ENCODE measurements at places on chromosomes 1 and 21. TPM values are rescaled to one million over a fixed set of nuclear protein-coding genes. Genes with fewer than 3 reads are reported as not detected.

- H3K27ac ChIP-seq = no peak overlapping the region
- DNase-seq = no peak
- H3K36me3 ChIP-seq = no peaks in the 10 kb centered on the region
- H3K27me3 ChIP-seq = peaks cover 1% of the 10 kb centered on the region
Measured at GRCh38 chr1:162279136-162279498, 97.5 kb downstream of the SPATA46 start.

GRCh38 chr1:107871259-107871658 is 93.7 kb downstream of the VAV3 start:
- H3K27ac ChIP-seq = no peak overlapping the region
- H3K4me3 ChIP-seq = no peak overlapping the region
- no peaks in the 10 kb centered on the region for H3K4me1 ChIP-seq
- DNase-seq = no peak

The RNU1-2 gene
- 1,622 TPM for total RNA-seq

GRCh38 chr1:225710804-225711203 is 57.9 kb upstream of the ENAH start:
- H3K4me3 ChIP-seq = no peak overlapping the region
- DNase-seq = no peak
- no peak overlapping the region for H3K27ac ChIP-seq
- H3K36me3 ChIP-seq = no peaks in the 10 kb centered on the region

The ETNK2 gene
- total RNA-seq = 21.9 TPM

The TPRG1L gene
- total RNA-seq = 43.9 TPM

- no peak overlapping the region for H3K27ac ChIP-seq
- no peaks in the 10 kb centered on the region for H3K36me3 ChIP-seq
- peaks cover 22% of the 10 kb centered on the region for H3K4me1 ChIP-seq
- H3K4me3 ChIP-seq = no peak overlapping the region
- H3K27me3 ChIP-seq = no peaks in the 10 kb centered on the region
Measured at GRCh38 chr1:54413295-54413694, 7.1 kb upstream of the SSBP3 start.

DNA sequence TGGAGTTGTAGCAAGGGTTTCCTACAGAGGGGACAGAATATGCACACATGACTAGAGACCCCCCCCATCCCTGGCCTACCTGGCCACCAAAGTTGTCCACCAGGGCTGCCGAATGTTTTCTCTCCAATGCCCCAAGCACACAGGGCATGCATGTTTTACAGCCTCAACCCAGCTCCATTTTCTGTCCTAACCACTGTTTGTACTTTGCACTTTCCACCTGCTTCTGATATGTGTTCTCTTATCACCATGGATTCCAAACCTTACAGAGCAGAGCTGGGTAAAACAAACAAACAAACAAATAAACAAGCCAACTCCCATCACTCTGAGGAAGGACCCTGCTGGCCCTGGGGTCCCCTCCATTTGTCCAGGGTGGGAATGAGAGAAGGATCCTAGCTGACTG is 27.3 kb downstream of the CLIC6 start:
- no peaks in the 10 kb centered on the region for H3K27me3 ChIP-seq
- H3K4me1 ChIP-seq = 0 out of 2 replicates have a peak, but pooled peaks cover 13% of the 10 kb centered on the region
- no peak overlapping the region for H3K27ac ChIP-seq
- no peak for DNase-seq

GRCh38 chr1:184052194-184052559 is 647 bp downstream of the TSEN15 start:
- no peak for DNase-seq
- H3K36me3 ChIP-seq = no peaks in the 10 kb centered on the region
- H3K27ac ChIP-seq = peak overlapping the region; percentile 100
- peak overlapping the region; percentile 86 for H3K4me3 ChIP-seq
- peaks cover 25% of the 10 kb centered on the region for H3K4me1 ChIP-seq

The APCS gene
- not detected for total RNA-seq

DNA sequence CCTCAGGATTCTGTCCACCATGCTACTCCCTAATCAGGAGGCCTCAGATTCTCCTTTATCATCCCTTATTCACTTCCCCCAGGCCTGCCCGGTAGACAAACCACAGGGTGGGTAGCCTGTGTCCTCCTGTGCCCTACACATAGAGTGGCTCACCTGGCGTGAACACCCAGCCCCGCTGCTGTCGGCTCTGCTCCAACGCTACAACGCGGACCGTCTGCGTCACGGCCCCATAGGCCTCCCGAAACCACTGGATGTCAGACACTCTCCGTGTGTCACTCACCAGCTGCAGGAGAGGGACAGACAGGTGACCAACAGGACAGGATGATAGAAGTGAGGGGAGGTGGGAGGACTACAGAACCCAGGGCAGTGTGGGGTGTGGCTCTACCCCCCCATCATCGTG is 10.3 kb downstream of the PMVK start:
- no peak overlapping the region for H3K4me3 ChIP-seq
- H3K36me3 ChIP-seq = no peaks in the 10 kb centered on the region
- no peaks in the 10 kb centered on the region for H3K4me1 ChIP-seq
- no peak for DNase-seq
- no peak overlapping the region for H3K27ac ChIP-seq

DNA sequence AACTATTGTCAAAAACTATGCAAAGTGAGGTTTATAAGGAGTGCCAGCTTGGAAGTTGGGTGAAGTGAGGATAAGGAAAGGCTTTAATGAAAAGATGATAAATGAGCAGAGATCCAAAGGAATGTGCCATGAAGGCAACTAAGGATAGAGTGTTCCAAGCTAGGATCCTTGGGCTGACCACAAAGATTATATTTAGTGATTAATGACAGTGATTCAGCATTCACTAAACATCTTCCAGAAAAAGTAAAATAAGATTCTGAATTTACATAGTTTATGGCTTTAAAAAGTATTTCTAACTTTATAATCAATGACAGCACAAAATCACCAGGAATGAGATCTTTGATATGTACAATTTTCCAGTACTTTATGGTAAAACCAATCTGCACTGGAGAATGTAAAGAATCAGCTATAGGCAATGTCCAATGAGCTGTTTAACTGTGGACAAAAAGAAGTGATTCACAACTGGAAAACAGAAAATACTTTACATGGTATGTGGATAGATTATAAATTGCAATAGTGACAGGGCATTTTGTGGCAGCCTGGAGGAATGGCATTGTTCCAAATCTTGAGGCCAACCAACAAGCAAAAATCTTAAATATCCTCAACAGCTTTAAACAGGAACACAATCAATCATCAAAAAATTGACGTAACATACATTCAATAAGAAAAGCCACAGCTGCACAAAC is 91.2 kb upstream of the KCTD3 start:
- DNase-seq = no peak
- H3K4me1 ChIP-seq = no peaks in the 10 kb centered on the region
- no peaks in the 10 kb centered on the region for H3K36me3 ChIP-seq
- H3K27me3 ChIP-seq = no peaks in the 10 kb centered on the region
